Sciatic nerve (tissue), 2 donors: ENCODE measurements at places on chromosomes 5 and 9. TPM values are rescaled to one million over a fixed set of nuclear protein-coding genes. Genes with fewer than 3 reads are reported as not detected.
A peak's percentile ranks its signal among the peaks of the same experiment; 100 is the strongest.

DNA sequence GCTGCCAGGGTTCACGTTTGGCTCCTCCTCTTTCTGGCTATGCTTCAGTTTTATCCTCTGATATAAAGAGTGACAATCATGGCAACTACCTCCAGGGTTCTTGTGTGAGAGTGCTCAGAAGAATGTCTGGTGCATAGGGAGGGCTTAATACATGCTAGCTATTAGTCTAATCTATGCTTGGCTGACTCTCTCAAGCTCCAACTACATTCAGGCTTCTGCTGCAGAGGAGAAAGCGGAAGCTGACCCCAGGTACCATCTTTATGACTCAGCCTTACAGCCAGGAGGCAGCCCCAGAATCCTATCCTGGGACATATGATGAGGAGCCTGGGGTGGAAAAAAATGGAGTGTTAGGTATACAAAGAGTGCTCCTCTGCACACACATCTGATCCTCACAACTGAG lies 32.1 kb upstream of the RASGRF2 start:
- no peak for DNase-seq

DNA sequence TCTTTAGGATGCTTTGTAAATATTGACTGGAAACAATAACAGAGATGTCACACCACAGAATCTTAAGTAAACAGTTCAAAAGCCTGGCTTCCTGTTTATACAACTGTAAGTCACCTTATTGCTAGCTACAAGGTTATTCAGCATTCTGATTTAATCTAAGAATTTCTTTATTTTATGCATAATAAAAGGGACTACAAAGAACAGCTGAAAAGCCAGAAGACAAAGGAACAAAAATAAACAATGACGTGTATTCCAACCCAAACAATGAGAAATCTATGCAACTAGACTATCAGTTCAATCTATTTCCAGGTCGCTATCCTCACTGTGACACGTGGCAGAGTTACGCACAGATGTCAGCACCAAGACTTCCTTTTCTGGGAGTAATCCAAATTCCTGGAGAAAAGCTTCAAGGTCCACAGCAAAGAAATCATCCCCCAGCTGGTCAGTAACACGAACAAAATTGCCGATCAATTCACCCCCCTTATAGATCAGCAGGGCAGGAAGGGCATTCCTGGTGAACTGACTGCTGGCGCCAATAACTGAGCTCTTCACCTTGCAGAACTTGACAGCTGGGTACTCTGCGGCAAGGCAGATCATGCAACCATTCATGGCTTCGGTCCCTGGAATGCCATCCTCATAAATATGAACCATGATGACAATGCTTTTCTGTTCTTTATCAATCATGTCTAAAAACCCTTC lies 8.4 kb downstream of the PDCL start:
- peak; percentile 15 for DNase-seq

The COL23A1 gene
- total RNA-seq = 10.7 TPM

The LECT2 gene
- not detected for total RNA-seq

The WWC1 gene
- 2.1 TPM for total RNA-seq

- no peak for DNase-seq
These were observed 83.1 kb downstream of the HINT1 start for GRCh38 chr5:131081913-131082488.

DNA sequence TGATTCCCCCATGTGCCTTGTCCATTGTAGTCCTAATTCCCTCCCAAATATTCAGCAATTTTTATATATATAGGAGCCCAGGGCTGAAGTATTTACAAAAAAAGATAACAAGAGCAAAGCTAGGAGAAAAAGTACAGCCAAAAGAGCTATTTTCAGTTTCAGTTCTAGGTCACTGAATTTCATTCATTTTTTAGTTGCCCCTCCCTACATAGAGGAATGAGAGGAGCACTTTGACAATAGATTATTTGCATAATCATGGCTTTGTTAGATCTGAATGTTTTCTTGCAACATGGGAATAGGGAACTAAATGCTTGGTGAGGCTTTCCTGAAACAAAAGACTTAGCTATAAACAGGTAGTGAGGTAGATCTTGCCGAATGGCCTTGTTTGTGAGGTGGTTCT lies 15.3 kb upstream of the F2RL2 start:
- no peak for DNase-seq

The INSL4 gene
- not detected for total RNA-seq

DNA sequence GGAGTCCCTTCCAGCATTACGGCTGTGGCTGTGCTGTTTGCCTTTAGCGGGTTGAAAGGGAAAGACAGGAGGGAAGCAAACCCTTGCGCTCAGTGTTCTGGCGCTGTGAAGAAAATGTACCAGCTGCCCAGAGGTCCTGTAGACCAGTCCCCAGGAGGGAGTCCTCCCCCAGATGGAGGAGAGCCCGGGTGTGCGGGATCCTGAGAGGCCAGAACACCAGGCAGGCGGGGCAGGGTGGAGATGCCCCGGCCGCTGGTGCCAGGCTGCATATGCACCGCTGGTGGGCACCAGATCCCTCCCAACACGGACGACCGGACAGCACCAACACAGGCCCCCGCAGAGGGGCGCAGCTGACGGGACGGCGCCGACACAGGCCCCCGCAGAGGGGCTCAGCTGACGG lies 37.2 kb upstream of the SLC9A3 start:
- no peak for DNase-seq

DNA sequence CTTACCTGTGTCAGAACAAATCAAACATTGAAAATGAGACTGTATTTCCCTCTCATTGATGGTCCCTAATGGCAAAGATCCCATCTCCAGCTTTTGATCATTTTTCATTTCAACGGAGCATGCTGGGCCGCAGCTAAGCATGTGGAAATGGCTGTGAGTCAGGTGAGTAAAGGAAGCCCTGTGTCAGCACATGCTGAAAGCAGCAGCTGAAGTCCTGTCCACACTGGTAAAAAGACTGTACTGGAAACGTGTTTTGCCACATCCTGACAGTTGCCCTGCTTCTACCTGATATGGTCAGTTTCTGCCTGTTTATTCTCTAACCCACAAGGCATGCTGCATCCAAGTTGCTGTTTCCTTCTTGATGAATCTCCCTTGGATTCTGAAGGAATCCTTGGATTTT lies 330.1 kb downstream of the EFNA5 start:
- no peak for DNase-seq

- DNase-seq = no peak
These were observed 9.6 kb upstream of the LHX2 start for GRCh38 chr9:124001866-124002525.

DNA sequence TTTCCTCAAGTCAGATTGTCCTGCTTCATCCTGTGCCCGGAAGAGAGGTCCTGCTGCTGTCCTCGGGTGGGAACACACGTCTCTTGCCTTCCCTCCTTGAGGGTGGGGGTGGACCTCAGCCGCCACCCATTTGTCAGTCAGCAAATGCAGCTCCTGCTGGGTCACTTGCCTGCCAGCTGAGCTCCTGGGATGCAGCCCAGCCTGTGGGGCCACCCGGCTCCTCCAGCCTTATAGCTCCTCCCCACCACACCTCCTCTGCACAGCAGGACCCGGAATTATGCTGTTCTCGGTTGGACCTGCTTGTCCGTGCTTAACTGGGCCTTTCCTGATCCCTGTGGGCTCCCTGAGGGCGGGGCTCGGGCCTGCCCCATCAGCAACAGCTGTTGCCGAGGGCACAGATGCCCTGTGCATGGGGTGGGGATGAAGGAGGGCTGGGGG lies 52.7 kb downstream of the RXRA start:
- no peak for DNase-seq

The LARP1 gene
- 157 TPM for total RNA-seq

- DNase-seq = no peak
These were observed 74.7 kb downstream of the KIF24 start for GRCh38 chr9:34254141-34254913.

GRCh38 chr5:36704131-36704530 lies 97.7 kb downstream of the SLC1A3 start:
- no peak for DNase-seq

The POLK gene
- 63.8 TPM for total RNA-seq

- no peak for DNase-seq
These were observed 128.4 kb downstream of the PARP8 start for GRCh38 chr5:50794812-50795211.

DNA sequence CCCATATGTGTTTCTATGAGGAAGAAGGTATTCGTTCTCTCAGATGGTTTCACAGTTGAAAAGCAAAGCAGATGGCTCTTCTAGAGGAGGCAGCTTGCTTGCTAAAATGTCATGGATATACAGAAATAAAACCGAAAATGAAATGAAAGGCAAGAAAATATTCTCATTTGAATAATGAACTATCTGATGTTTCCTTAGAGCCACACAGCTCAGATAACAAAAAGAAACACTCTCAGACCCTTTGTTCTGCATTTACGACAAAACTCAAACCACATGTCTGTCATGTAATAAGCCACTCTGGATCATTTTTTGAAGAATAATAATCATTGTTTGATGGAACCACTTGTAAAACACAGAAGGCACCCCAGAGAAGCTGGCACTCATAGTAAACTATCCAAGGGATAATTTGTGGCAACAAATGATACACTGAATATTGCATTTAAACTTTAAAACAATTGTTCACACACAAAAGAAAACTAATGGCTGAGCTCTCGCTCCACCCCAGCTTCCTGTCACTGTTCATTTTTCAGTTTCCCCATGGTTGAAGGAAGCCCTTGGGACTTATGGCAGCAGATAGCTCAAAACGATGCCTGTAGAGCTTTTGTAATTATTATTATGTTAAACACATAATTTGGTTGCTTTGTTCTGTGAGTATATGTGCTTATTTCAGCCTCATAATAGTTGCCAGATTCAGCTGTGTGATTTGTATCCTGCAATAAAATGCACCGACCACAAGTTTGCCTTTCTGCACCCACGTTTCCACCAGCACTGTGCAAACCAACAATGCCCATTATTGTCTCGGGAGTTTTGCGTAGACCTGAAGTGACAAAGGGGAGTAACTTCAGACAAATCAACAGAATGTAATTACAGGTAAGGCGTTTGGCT lies 256.0 kb downstream of the TMEM167A start:
- DNase-seq = no peak

GRCh38 chr9:131885144-131885609 lies 145.3 kb upstream of the RAPGEF1 start:
- no peak for DNase-seq

- DNase-seq = no peak
These were observed 68.6 kb downstream of the VCAN start for GRCh38 chr5:83540105-83540504.

GRCh38 chr9:29183971-29184370 lies 1610.7 kb upstream of the C9orf72 start:
- no peak for DNase-seq

DNA sequence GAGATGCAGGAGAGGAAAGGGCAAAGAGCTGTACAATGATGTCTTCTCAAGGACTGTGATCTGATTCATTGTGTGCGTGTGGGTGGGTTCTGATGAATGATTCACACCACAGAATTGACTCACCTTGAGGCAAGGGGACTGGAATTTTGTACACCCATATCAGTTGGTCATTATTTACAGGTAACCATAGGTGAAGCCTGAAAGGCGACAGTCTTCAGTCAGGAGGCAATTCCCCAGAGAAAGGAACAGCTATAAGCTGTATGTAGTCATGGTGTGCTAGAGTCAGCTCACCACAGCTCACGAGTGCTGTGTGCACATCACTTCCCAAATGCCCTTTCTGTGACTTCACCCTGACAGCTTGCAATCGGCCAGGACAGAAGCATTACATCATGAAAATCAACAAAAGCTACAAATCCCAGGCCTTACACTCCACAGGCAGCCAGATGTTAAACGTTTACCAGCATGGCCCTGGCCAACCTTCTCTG lies 87.6 kb upstream of the RPS23 start:
- no peak for DNase-seq

- DNase-seq = no peak
These were observed 102.6 kb downstream of the WNK2 start for GRCh38 chr9:93286252-93287188.

The CDC20B gene
- total RNA-seq = not detected

The SLC6A18 gene
- total RNA-seq = not detected

GRCh38 chr5:125815-126214 lies 33.8 kb downstream of the PLEKHG4B start:
- DNase-seq = no peak

DNA sequence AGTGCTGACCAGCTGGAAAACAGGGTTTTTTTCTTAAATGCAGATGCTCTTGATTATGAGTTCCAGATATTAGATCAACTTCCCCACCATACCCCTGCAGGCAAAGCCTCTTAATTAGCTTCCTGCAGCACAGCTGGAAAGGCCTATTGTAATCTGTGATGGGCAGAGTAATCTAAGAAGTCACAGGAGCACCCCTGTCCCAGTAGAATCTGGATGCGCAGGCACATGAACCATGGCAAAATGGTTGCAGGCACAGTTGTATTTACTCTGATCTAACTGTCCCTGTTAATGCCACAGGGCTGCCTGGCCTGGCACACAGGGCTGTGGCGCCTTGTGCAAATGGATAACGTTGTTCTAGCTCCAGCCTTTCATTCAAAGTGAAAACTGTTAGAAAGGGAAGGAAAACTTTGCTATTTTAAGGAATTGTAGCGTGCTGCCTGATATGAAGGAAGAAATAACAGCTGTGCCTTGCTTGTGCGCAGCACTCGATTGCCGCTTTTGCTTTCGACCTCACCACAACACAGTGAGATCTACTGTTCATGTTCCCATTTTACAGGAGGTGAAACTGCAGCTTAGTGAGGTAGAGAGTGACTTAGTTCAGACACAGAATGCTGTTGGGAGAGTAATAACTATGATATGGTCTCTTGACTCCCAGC lies 2.3 kb downstream of the TGFBI start:
- no peak for DNase-seq

DNA sequence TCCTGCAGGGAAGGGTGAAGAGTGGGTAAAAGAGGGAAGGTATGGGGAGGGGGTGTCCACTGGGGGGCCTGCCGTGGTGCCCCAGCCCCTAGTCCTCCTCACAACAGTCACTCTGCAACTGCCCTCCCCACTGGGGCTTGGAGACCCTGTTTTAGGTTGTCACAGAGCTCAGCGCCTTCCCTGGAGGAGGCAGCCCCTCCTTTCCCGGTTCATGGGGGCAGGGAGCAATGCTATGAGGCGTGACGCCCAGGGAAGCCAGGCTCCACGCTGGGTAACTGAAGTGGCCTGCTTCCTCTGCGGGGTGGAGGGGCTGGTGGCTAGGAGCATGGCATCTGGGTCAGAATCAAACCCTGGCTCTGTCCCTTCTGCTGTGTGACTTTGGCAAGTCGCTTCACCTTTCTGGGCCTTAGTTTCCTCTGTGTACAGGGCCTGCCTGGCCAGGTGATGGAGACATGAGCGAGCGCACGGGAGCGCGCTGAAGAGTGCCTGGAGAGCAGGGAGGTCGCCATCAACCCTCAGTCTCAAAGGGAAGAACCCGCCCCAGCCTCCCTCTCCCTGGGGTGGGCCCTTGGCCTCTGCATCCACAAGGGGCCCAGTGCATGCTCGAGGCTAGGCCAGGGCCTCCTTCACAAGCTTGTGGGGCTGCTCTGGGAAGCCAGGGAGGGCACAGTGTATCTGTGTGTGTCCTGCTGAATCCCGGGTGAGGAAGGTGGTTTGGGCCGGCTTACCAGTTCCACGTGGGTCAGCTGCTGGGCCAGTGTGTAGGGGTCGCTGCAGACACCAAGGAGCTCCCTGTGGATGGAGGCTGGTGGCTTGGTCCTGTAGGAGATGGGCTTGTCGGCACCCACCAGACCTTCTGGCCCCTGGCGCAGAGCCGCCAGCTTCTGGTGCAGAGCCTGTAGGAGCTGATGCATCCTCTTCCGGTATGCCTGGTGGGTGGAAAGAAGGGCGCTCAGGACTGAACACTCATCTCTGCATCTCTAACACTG lies 56.4 kb upstream of the RNF130 start:
- DNase-seq = no peak
